ENCODE measurements at places on chromosomes 2 and 18.

DNA sequence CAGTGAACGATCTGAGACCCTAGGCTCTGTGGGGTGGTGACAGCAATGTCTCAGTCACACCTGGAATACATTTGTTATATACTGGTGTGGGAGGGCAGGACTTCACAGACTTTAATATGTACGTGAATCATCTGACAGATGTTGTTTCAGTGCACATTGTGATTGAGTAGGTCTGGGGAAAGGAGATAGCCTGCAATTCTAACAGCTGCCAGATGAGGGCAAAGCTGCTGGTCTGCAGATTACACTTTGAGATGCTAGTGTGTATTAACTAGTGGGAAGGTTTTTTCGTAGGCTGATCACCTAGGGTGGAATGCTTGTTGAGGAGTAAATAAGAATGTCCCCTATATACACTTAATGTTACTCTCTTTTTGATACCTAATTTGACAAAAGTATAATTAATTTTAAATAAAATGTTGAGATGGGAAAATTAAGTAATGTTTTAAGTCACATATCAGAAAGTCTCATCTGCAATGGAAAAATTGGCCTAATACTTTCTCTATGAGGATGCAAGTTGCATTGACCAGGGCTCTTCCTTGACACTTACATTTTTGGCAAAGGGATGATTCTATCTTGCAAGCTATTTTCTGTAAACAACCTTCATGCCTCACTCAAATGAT lies 496.9 kb upstream of the HNMT start:
- no peak for DNase-seq

GRCh38 chr2:37766106-37766505 lies 94.7 kb upstream of the CDC42EP3 start:
- no peak for DNase-seq

DNA sequence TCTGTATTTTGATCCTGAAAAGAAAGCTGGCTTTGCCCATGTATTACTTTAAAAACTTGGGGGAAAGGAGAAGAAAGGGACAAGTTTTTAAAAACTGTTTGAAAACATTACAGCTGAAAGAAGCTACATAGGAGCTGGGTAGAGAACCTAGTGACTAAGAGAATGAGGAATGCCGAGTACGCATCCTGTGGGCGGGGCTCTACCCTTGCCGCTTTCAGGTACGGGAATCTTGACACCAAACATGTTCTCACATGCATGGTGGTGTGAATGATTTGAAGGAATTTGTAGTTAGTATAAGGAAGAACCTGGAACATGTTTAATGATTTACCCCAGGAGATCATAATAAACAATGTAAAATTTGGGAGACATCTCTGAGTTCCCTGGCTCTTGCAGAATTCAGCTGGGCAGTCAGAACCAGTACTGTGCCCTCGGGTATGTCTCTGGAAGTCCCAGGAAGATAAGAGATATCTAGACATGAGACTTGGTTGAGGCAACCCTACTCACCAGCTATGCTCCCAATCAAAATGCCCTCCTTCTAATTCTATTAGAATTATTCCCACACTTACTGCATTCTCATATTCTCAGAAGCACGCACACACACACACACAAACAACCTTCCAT lies 16.5 kb upstream of the TGFA start:
- DNase-seq, result no peak

DNA sequence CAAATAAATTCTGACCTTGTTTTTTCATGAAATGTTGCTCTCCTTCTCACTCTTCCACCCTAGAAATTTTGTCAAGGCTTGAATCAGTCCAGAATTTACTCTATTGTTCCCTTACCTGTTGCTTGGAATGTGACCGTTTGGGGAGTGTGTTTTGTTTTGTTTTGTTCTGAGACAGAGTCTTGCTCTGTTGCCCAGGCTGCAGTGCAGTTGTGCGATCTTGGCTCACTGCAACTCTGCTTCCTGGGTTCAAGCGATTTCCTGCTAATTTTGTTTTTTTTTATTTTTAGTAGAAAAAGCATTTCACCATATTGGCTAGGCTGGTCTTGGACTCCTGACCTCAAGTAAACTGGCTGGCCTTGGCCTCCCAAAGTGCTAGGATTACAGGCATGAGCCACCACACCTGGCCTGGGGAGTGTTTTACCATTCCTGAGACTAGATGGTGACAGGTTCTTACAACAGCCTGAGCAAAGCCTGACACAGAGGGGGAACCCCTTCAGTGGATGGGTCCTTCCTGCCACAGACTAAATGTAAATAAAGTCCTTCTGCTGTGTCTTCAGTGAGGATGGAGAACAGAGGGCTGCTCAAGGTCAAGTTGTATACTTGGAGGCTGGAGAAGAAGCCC lies 52.0 kb downstream of the HAUS1 start:
- no peak for DNase-seq

DNA sequence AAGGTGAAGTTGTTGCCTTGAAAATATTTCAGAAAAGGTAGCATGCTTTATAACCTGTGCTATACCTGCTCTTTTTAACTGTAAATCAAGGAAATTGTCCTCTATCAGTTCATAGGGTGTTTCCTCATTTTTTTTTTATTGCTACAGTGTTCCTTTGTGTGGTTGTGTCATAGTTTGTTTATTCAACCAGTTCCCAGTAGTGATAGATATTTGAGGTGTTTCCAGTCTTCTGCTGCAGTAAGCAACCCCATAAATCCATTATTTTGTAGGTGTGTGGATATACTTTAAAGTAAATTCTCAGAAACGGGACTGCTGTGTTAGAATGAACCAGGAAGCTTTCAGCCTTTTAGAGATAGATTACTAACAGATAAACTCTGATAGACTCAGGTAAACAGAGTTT lies 39.6 kb downstream of the SEMA4F start:
- no peak for DNase-seq

DNA sequence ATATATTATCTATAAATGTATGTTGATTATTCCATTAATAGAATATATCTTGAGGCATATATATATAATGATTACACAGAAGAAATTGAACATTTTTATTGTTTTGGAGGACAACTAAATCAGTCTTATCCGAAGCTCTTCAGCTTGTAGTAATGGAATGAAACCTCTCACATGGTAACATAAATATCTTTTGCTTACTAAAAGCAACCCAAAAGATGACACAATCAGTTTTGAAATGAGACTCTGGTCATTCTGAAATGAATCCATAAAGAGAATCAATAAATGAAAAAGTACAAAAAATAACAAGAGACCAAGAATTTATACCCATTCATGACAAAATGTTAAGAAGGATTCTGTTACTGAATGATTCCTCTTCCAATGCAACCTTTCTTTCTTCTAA lies 110.2 kb downstream of the FIGN start:
- no peak for DNase-seq

- DNase-seq, result no peak
Observed at GRCh38 chr2:51263951-51264350, 232.0 kb upstream of the NRXN1 start.

GRCh38 chr2:23417310-23417709 lies 32.3 kb downstream of the KLHL29 start:
- DNase-seq, result no peak

DNA sequence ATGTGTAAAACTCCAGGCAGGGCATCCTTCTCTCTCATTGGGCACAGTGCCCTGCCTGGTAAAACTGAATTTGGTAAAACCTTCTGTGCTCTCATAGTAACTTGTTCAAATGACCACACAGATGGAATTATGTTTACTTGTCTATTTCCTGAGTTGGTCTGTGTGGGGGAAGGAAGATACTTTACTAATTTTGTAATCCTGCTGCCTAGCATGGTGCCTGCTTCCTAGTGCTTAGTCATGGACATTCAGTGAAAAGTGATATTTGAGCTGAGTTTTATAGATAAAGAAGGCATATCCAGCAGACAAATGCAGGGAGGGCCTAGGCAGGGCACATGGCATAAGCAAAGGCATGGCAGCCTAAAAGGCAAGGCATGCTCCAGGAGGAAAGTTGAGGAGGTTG lies 199.4 kb downstream of the FSHR start:
- DNase-seq, result no peak
